ENCODE measurements at places on chromosomes 12 and 14.

- no peak for DNase-seq
Observed at GRCh38 chr12:129169928-129170327, 316.6 kb downstream of the GLT1D1 start.

- DNase-seq = no peak
Observed at GRCh38 chr12:12147111-12147510, 76.4 kb downstream of the BCL2L14 start.

- peak; percentile 48 for DNase-seq
Observed at GRCh38 chr12:104695453-104696148, 238.9 kb downstream of the CHST11 start.

- DNase-seq = no peak
Observed at GRCh38 chr12:103442822-103443221, 52.9 kb downstream of the C12orf42 start.

GRCh38 chr14:60641742-60642269 lies 7.5 kb downstream of the SIX1 start:
- DNase-seq = no peak

DNA sequence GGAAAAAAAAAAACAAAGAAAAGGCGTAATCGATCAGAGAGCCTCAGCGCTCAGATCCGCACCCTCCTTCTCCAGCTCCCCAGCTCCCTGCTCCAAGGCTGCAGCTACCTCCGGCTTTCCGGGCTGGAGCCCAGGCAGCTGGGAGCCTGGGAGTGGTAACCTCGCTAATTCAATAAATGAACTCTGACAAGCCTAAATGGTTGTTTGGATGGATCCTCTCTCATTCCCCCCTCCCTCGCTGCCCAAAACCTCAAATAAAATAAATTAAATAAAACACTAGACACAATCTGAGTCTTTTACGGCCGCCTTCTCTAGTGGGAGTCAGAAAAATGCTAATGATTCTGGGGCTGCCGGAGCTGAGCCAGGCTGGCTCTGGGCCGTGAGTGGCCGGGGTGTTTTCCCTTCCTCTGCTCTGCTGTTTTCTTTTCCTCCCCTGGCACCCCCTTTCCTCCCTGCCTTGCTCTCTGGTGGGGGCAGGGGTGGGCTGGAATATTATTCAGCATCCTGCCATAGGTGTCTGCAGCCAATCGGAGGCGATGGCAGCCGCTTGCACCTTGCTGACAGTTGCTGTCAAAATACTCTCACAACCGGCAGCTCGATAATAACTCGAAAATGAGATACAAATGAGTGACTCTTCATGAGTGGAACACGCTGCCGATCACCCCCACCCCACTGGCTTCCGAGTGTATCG lies 76.1 kb downstream of the RBM19 start:
- DNase-seq = no peak

- no peak for DNase-seq
Observed at GRCh38 chr12:2029851-2030250, 22.9 kb upstream of the CACNA1C start.

DNA sequence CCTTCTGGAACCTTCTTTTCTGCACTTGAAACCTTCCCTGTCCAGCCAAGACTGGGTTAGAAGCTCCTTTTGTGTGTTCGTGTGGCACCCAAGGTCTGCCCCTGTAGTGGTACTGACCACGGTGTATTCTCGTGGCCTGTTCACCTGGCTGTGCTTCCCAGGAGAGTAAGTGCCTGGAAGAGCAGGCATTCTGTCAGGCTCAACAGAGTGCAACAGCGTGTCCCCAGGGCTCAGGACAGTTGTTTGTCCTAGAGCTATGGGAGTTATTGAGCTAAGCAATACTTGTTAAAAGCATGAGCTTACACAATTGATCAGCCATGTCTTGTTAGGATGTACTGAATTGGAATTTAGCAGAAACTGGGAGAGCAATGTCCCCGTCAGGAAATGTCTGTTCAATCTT lies 12.9 kb upstream of the SLC38A2 start:
- no peak for DNase-seq

DNA sequence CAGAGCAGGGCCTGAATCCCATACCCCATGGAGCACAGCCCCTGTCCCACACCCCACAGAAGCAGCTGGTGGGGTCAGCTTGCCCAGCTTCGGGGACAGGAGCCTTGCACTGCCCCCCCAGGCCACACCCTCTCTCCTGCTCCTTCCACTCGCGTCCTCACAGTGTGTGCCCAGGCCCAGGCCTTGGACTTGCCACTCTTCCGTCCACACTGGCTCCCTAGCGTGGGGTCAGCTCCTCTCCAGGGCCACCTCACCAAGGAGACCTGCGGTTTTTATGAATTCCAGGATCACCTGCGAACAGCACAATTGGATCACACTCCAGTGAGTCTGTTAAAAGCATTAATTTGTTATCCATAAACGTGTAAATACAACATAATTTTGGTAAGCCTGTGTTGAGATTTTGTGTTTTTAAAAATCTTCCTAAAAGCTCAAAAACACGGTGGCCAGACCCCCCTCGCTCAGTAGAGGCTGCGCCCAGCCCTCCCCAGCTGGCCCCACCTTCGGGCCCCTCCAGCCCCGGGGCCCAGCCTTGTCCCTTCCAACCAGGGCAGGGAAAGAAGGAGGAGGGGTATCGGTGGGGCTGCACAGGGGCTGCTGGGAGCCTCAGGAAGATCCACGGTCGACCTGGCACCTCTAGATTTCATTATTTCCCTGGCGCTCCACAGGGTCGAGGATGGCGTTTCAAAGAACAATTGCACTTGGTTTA lies 12.0 kb downstream of the GALNT9 start:
- DNase-seq = no peak

GRCh38 chr12:1877169-1877878 lies 41.1 kb downstream of the CACNA2D4 start:
- DNase-seq = no peak

DNA sequence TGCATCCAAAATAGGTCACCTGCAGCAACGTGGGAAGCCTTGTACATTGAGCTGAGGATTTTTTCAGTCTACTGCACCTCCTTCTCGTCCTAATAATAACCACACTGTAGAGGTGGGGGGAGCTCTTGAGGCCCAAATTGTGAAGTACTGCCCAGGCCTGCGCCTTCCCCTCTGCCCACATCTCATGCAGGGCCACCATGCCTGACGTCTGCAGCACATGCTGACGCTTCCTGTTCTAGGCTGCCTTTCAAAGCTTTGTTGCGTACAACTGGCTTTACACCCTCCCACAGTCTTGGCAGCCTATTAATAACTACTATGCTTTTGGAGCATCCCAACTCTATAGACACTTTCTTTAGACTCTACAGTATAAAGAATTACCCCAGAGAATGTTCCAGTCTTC lies 26.5 kb upstream of the TTC7B start:
- no peak for DNase-seq

DNA sequence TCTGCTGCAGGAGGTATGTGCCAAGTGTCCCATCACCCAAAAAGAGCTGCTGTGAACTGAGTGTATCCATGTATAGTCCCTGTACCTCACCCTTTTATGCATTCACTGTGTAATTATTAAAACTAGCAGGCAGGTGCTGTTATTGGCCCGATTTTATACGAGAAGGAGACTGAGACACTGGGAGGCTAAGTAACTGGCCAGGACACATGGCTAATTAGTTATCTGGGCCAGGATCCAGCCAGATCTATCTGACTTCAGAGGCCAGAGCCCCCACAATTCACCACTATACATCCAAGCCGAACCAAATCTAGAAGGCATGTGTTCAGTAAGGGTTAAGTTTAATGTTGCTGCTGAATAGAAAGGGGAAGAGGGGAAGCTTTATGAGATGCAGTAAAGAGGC lies 73.4 kb downstream of the FRMD6 start:
- DNase-seq = no peak

- DNase-seq = no peak
Observed at GRCh38 chr12:21910657-21911056, 30.6 kb downstream of the ABCC9 start.

GRCh38 chr12:90909069-90909770 lies 45.8 kb downstream of the CCER1 start:
- no peak for DNase-seq

GRCh38 chr14:48826058-48826457 lies 760.1 kb downstream of the RPS29 start:
- DNase-seq = no peak

DNA sequence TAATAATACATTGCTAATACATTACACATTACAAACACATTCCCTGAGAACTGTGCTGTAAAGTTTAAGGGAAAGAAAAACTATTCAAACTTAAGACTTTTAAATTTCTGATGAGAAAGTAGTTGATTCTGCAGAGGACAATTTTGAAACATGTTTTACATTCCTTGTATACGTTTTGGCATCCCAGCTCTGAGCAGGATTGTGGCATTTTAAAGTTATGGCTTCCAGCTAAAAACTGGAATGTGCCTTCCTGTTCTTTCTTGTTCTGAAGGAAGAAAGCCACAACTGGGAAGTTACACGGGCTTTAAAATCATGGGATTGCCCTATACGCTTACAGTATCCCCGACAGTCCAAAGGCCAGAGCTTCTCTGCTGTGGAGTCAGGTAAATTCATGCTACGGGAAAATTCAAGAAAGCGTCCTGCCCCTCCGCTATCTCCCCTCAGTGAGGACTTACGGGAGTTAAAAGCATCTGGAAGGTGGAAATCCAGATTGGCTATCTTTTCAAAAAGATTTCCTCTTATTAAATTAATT lies 10.8 kb upstream of the KLHL42 start:
- no peak for DNase-seq

GRCh38 chr12:124347335-124347734 lies 52.4 kb downstream of the RFLNA start:
- no peak for DNase-seq

- DNase-seq = no peak
Observed at GRCh38 chr12:3533703-3534386, 42.8 kb downstream of the PRMT8 start.

DNA sequence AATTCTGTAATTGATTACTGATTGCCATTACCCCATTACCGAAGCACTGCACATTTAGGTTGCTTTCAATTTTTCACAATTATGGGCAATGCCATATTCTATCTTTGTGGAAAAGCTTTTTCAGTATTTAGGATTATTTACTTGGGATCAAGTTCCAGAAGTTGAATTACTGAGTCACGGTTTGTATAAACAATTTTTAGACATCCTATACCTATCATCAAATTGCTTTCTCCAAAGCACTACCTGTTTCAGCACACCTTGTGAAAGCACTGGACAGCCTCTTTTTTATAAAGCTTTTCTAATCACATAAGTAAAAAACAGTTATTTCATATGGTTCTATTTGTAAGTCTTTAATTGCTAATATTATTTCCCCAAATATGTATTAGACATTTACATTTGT lies 221.5 kb upstream of the CAND1 start:
- no peak for DNase-seq

DNA sequence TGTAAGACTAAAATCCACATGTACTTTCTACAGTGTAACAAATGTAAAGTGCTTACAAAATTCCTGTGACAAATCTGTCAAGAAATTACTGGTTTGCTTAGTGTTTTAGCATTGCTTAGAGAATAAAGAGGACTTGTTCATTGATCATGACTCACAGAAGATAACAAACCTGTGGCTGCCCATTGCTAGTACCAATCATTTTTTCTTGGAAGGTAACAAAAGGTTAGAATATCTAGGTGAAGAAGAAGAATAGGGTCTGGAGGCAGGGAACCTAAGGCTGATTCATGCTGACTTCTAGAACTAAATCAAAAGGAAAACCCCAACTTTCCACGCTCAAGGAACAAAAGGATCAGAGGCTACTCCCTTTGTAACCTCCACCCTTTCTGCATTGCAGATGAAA lies 232.7 kb upstream of the ABCD2 start:
- no peak for DNase-seq

- DNase-seq = no peak
Observed at GRCh38 chr12:103498990-103499389, 3.2 kb upstream of the C12orf42 start.

- DNase-seq = no peak
Observed at GRCh38 chr12:120259418-120260202, 5.9 kb downstream of the PXN start.

DNA sequence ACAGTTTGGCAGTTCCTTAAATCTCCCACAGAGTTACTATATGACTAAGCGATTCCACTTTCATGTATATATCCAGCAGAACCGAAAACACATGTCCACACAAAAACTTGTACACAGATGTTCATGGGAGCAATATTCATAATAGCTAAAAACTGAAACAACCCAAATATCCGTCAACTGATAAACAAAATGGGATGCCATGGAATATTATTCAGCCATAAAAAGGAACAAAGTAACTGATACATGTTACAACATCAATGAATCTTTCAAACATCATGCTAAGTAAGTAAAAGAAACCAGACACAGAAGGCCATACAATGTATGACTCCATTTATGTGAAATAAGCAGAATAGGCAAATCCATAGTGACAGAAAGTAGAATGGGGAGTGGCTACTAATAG lies 80.2 kb upstream of the GPHB5 start:
- DNase-seq = no peak

DNA sequence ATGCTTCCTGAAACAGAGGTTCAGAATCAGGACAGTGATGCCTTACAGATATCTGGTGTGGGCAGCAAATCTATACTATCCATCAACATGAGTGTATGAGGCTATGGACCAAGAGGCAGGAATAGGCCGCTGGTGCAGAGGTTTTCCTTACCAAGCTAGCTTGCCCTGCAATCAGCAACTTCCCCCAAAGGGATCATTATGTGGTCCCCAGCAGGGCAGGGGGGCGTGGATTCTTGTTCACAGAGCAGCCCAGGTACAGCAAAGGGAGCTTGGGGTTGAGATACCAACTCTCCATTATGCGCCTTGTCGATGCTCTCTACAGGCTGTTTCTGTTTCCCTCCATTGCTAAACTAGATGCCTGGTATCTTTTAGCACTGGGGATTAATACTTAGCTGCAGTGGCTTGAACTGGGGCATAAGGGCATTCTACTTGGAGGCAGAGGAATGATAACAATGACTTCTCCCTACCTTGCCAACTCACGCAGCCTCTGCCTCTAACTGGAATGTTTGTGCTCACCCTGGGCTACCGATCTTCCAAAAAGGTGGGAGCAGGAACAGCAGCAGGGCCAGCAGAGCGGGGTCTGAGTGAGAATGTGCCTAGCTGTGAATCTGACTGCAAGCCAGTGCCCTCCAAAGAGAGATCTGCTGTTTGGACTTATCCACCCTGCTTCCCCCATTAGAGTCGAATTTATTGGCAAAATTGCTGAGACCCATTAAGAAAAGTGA lies 10.3 kb upstream of the KRT1 start:
- no peak for DNase-seq

GRCh38 chr14:56244138-56244789 lies 126.1 kb downstream of the PELI2 start:
- DNase-seq = no peak

DNA sequence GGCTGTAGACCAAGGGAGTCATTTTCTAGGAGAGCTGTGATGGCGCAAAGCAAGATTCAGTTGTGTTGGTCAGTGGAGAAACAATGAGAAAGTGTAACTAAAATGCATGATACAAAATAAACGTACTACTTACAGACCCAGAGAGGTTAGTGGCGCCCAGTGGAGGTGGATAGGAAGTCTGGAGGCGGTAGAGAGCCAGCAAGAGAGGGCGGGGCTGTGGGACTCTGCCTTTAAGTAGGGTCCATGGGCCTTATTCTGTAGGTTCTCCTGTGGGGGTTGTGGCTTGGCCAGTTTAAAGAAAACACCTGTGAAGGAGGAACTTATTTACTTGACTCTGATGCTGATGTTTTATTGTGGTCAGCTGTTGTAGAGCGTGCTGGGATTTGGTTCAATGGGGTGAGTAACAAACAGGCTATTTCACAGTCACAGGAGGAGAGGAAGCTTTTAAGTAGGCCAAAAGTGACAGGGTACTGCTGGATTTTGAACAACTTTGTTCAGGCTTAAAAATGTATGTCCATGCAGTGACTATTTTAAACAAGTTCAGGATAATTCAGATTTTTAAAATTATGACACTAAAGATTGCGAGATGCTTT lies 1097.7 kb downstream of the TMTC2 start:
- no peak for DNase-seq

GRCh38 chr12:13175499-13175898 lies 21.0 kb upstream of the EMP1 start:
- no peak for DNase-seq

- DNase-seq = no peak
Observed at GRCh38 chr12:110269622-110270124, 11.4 kb upstream of the ATP2A2 start.

Data from germinal center (tissue), 1 donor.